ENCODE measurements at places on chromosomes 4 and X. TPM values are rescaled to one million over a fixed set of nuclear protein-coding genes. Genes with fewer than 3 reads are reported as not detected.

The MAGEC2 gene
- not detected for total RNA-seq

The MEPE gene
- not detected for total RNA-seq

The TLR2 gene
- total RNA-seq: 62.1 TPM

The PHEX gene
- not detected for total RNA-seq

The KLF8 gene
- total RNA-seq: 34.3 TPM

The HERC6 gene
- total RNA-seq: 13.2 TPM

Measured in subcutaneous adipose tissue (tissue), 4 donors.